ENCODE measurements at places on chromosomes 1 and 21.

DNA sequence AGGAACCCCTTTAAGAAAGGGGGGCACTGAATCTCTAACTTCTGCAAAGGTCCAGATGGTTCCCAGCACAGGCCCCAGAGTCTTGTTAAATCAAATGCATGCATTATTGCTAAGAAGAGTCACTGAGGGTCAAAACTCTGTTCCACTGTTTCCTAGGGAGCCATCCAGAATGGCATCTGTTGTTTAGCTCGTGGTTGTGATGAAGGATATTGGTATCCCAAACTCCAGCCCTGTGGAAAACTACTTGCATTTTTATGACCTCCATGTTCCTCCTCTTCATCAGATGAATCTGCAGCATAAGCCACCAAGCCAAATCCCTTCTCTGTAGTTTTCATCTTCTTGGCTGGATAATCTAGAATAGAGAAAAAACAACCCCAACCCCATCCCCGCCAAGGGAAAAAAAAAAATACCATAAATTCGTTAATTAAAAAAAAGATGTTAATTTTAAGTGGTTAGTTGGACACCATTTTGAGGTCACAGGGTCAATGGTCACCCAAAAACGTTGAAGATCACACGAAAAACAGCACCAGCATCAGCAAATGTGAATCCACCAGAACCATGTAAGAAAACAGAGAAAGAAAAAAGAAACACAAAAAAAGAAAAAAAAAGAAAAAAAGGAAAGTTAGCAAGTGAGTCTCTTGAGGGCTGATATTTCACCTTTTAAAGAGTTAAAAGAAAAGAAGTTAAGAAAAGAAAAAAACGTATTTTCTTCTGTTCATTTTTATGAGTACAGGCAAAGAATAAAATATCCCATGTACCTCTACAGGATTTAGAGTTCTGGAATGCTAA is 3.0 kb upstream of the RIT1 start:
- DNase-seq = no peak

- DNase-seq = no peak
These were observed 92.1 kb downstream of the LRRC8C start for GRCh38 chr1:89725011-89725370.

DNA sequence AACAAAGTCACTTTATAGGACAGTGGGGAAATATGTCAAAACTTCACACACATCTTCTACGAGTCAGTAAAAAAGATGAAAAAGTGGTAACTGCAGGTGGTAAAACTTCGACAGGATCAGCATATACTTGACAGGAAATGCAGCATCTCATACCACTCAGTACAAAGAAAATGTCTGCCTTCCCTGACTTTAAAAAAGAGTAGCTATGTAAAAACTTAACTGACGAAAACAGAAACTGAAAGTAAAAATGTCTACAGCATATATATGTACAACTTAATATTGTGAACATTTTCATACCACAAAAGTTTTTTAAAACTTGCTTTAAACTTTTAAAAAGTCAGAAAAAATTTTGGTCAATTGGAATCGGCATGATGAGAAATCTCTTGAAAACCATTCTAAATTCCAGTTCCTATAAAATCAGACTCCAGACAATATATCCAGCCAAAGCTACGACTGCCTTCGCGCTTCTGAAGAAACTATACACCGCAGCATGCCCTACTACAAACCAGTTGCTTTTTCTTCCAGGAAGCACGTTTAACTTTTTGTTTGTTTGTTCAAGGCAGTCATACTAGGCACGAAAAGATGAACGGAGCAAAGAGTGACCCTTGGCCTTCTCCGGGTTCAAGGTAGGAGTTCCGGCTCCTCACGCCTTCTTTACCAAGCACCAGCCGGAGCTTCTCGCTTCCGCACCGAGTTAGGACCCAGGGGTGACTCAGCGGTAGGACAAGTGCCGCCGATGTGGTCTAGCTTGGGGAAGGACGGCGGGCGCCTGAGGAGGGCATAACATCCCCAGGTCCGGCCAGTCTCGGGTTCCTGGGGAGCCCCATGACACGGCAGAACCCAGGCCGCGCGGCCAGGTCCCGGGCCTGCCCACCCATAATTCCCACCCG is 612 bp downstream of the PSMA5 start:
- peak; percentile 27 for DNase-seq

DNA sequence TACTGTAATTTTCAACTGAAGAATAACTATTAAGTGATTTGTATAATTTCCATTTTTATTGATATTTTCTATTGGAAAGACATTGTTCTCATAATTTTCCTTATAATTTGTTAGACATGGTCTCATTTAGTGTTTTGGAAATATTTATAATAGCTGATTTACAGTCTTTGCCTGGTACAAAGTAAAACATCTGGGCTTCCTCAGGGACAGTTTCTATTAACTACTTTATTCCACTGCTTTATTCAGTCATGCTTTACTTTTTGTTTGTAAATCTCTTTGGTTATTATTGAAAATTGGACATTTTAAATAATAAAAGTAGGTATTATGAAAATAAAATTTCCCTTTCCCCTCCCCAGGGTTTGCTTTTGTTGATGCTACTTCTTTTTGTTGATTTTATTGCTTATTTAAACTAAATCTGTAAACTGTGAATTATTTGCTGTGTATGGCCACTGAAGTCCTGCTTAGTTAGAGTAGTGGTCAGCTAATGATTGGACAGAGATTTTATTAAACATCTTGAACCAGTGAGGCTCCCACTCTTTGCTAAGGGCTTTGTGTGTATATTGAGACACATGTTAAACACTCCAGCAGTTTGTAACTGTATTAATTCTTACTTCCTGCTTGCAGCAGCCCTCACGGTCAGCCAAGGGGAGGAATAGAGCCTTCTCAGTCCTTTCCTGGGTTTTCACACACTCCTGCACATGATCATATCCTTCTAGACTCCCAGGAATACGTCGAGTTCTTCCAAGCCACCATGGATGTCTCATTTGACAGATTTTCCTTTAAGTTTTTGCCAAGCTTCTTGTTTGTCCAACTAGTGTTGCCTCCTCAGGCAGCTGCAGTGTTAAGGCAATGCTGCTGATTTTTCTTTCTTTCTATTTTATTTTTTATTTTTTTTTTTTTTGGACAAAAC is 994.6 kb upstream of the PRMT6 start:
- no peak for DNase-seq

- no peak for DNase-seq
These were observed 93.9 kb downstream of the GLIS1 start for GRCh38 chr1:53644909-53645689.

GRCh38 chr1:32898958-32899357 is 2.2 kb downstream of the TMEM54 start:
- no peak for DNase-seq

- DNase-seq = no peak
These were observed 691 bp upstream of the KIFAP3 start for GRCh38 chr1:170075186-170075585.

GRCh38 chr21:25501996-25502665 is 105.2 kb downstream of the MRPL39 start:
- peak; percentile 34 for DNase-seq

Data from stimulated activated CD4-positive, alpha-beta T cell treated with anti-CD3 and anti-CD28 coated beads, Interleukin-1b, Interleukin-23, amount 100 ng/mL, for 24 hours (primary cell).